NCI-H748 treated with DMSO at 0.1 percent for 48 hours (cell line): ENCODE measurements at places on chromosomes 16 and 17.
A peak's percentile ranks its signal among the peaks of the same experiment; 100 is the strongest.

- no peak for DNase-seq
Observed at GRCh38 chr16:76835339-76835738, 355.7 kb upstream of the MON1B start.

GRCh38 chr17:62805234-62805633 is 2.9 kb downstream of the MARCHF10 start:
- no peak for DNase-seq

- no peak for DNase-seq
Observed at GRCh38 chr17:60959696-60960095, 282.0 kb downstream of the BCAS3 start.

DNA sequence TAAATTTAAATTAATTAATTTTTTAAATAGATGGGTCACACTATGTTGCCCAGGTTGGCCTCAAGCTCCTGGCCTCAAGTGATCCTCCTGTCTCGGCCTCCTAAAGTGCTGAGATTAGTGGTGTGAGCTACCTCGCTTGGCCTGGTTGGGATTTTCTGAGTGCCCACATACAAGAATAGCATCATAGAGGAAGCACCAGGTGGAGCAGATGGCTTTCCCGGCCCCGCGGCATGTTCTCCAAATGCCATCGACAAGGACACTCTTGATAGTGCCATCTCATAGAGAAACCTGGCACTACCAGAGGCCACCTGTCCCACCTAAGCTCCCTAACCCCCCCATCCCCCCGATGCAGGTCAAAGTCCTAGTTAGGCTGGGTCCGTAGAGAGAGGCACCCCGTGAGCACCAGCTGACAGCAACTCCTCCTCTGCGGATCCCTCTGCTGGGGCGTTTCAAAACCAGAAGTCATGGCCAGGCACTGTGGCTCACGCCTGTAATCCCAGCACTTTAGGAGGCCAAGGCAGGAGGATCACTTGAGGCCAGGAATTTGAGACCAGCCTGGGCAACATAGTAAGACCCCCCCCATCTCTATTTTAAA is 65.9 kb downstream of the DNAH3 start:
- no peak for DNase-seq

- no peak for DNase-seq
Observed at GRCh38 chr16:46691726-46692125, 2.3 kb downstream of the ORC6 start.

GRCh38 chr17:57638284-57638683 is 106.8 kb downstream of the CCDC182 start:
- no peak for DNase-seq

DNA sequence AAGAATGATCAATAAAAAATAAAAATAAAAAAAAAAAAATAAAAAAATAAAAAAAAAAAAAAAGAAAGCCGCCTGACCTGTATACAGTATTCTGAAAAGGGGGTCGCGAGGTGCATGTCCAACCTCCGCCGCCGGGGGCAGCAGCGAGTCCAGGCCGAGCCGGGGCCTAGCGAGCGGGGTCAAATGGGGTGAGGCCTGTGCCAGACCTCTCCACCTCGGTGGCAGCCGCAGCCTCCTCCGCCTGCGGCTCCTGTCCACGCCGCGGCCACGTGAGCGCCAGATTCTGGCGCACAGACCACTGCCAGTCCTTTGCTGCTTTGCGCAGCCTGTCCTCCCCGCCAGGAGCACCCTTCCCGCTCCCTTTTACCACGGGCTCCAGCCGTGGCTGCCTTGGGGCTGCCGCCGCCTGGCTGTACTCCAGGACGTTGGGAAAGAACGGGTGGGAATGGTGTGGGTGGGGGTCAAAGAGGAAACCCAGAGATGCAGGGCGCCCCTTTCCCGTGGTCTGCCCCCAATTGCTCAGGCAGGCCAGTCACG is 2.4 kb upstream of the BCKDK start:
- no peak for DNase-seq

DNA sequence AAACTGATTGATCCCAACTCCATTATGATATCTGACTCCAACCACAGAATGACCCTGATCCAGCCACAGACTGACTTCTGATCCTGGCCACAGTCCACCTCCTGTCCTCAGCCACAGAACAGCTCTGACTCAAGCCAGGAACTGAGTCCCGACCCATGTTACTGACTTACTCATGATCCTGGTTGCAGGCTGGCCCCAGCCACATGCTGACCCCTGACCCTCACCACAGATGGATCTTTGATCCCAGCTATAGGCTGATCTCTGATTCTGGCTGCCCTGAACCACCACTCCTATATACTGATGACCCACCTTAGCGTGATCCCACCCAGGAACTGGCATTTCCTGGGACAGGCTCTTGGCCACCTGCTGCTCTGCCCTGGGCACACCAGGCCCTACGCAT is 32.2 kb upstream of the IL21R start:
- DNase-seq: no peak

DNA sequence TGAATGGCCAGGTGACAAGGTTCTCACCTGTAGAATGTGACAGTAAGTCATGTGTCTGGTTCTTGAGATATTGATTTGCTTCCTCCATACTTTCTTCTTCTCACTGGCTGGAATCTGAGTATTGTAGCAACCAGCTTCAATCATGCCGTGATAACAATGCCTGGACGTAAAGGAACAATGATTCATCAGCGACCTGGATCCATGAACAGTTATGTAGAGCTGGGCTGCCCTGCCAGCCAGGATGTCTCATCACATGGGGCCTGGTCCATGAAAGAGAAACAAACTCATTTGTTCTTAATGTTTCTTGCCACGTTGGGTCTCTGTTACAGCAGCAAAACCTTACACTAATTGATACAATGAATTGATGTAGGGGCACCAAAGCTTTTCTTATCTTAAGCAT is 627.2 kb downstream of the TOX3 start:
- DNase-seq: no peak

DNA sequence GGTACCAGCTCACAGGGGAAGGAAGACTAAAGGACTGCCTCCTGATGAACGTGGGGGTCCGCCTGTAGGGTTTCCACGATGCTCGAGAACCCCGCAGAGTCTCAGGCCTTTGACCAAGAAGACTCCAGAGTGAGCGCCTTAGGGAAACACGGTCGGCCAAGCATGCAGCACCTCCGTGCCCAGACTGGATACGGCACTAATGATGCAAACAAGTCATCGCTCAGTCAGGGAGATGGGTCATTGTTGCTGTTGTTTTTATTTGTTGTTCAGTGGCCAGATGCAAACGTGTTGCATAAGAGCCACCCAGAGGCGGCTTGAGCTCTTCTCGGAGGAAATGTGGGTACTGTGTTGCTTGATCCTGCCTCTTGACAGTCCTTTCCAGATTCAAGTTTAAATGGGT is 19.3 kb upstream of the RBFOX3 start:
- DNase-seq: no peak

- DNase-seq: no peak
Observed at GRCh38 chr17:51059781-51060180, 60.9 kb downstream of the SPAG9 start.

- DNase-seq: peak; percentile 95
Observed at GRCh38 chr17:64506201-64506575, at the start of gene DDX5. Gene DDX5, minus strand, starts transcription at chr17:64506289. Its CDS starts 170 bp downstream, at chr17:64506119.

DNA sequence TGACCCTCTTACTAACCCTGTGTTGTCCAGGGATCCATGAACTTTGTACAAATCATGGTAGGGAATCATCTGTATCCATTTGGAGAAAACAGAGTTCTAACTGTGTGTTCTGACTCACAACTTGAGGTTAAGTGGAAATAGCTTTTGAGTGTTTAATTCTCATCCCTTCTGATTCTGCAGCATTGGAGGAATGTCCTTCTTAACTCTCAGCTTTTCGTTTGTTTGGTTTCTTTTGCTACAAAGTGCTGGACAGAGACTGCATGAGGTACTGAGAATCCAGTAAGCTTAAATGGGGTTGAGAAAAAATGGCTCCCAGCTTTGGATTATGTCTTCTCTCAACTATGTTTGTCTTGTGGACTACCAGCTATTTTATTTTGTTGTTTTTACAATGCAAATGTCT is 352.1 kb upstream of the KIF2B start:
- no peak for DNase-seq

GRCh38 chr16:30893417-30893743 is 497 bp downstream of the BCL7C start:
- no peak for DNase-seq

DNA sequence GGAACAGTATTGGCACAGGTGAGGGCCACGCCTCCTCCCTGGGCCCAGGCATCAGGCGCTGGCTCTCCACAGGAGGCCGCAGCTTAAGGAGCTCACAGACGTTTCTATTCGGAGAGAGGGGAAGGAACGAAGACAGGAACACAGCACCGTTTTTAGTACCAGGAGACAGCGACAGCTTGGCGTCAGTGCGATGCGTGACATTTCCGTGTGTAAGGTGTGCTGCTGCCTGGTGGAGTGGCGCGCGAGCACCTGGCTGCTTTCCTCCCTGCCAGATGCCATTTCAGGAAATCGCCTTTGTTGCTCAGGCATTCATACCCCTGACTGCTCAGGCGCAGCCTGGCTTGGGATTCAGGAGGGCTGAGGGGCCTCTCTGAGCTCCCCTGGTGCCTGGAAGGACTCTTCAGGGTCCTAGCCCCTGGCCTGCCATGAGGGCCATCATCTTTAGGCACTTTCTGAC is 367.5 kb downstream of the CPPED1 start:
- no peak for DNase-seq

GRCh38 chr16:23535901-23536300 is 21.2 kb downstream of the EARS2 start:
- DNase-seq: no peak

- no peak for DNase-seq
Observed at GRCh38 chr17:45719335-45720071, 64.6 kb upstream of the CRHR1 start.

DNA sequence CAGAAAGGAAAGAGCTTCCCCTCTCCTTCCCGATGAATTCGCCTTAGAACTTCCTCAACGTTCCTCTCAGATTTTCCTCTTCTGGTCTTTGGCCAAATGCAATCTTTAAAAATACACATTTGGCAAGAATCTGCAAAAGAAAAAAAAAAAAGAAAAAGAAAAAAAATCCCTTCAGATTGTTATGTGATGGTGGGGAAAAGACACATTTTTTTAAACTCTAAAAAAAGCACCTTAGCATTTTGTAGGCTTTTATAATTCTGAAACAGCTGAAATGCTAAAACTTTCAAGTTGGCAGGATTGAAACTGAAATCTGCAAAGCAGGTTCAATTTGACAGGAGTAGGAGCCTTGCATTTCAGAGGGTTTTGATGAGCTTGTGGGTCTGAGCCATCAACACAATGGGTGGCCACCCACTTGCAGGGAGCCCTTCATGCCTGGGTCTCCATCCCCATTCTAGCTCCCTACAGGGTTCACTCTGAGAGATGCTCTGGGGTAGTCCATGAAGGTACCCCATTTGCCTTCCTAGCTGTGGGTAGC is 33.1 kb downstream of the CACNG3 start:
- DNase-seq: no peak
